PC-9 (cell line): ENCODE measurements at places on chromosomes 16 and 17. TPM values are rescaled to one million over a fixed set of nuclear protein-coding genes. Genes with fewer than 3 reads are reported as not detected.

Gene AGRP
- not detected in 2 replicates for total RNA-seq

Gene DHRS7C
- total RNA-seq: not detected in 2 replicates

Gene CACNA1G
- 0.28 and 0.46 TPM in 2 replicates for total RNA-seq

Gene SSTR5
- not detected in 2 replicates for total RNA-seq

Gene CACNG1
- total RNA-seq: not detected in 2 replicates

Gene DNAI2
- not detected in 2 replicates for total RNA-seq

Gene REXO5
- 9.5 and 13.2 TPM in 2 replicates for total RNA-seq

Gene HOXB2
- 0.31 and 0.90 TPM in 2 replicates for total RNA-seq

Gene IRX5
- total RNA-seq: not detected in 2 replicates

Gene ELMO3
- 32.4 and 51.1 TPM in 2 replicates for total RNA-seq

Gene SRSF1
- 210 and 278 TPM in 2 replicates for total RNA-seq

Gene MON1B
- 57.2 and 57.5 TPM in 2 replicates for total RNA-seq

Gene ASPA
- not detected in 2 replicates for total RNA-seq

Gene E4F1
- total RNA-seq: 38.8 and 41.1 TPM in 2 replicates

Gene RNU2-1
- 4,274 and 6,356 TPM in 2 replicates for total RNA-seq

Gene CLEC10A
- not detected in 2 replicates for total RNA-seq

Gene ZSCAN10
- total RNA-seq: 0.23 TPM in 1 of 2 replicates, not detected in the other

Gene RAP1GAP2
- 10.1 and 13.0 TPM in 2 replicates for total RNA-seq

Gene NPTX1
- 6.1 and 6.9 TPM in 2 replicates for total RNA-seq

Gene DNAAF1
- total RNA-seq: 1.2 and 3.9 TPM in 2 replicates

Gene KCNH4
- total RNA-seq: not detected in 2 replicates

Gene EPOP
- 8.4 and 10.6 TPM in 2 replicates for total RNA-seq

Gene TNK1
- 15.8 and 18.8 TPM in 2 replicates for total RNA-seq

Gene TOX3
- not detected in 2 replicates for total RNA-seq

Gene KRTAP2-2
- not detected in 2 replicates for total RNA-seq

Gene MEOX1
- total RNA-seq: 0.25 and 0.72 TPM in 2 replicates

Gene CD19
- total RNA-seq: not detected in 2 replicates

Gene HS3ST2
- total RNA-seq: 0.23 and 1.1 TPM in 2 replicates

Gene MEFV
- not detected in 2 replicates for total RNA-seq

Gene ST6GALNAC2
- 15.5 and 18.7 TPM in 2 replicates for total RNA-seq

Gene NPEPPS
- 173 and 187 TPM in 2 replicates for total RNA-seq

Gene KRT33A
- total RNA-seq: not detected in 2 replicates

Gene PIRT
- not detected in 2 replicates for total RNA-seq

Gene CES1
- total RNA-seq: 107 and 141 TPM in 2 replicates

Gene SULT1A1
- 82.0 and 98.8 TPM in 2 replicates for total RNA-seq

Gene PABPN1L
- not detected in 2 replicates for total RNA-seq

Gene MYH8
- not detected in 2 replicates for total RNA-seq

Gene CD300LF
- total RNA-seq: not detected in 2 replicates

Gene OR1F1
- 1.2 and 1.4 TPM in 2 replicates for total RNA-seq

Gene MYO15A
- total RNA-seq: 3.5 and 4.9 TPM in 2 replicates

Gene ERN2
- 3.4 and 3.9 TPM in 2 replicates for total RNA-seq

Gene YBX2
- total RNA-seq: 0.65 and 0.68 TPM in 2 replicates

Gene PPP1R1B
- total RNA-seq: not detected in 2 replicates

Gene OR2C1
- total RNA-seq: not detected in 2 replicates

Gene AMFR
- 89.4 and 132 TPM in 2 replicates for total RNA-seq

Gene SLX1B
- total RNA-seq: 94.6 and 149 TPM in 2 replicates
